ENCODE measurements at places on chromosomes 7 and 10. TPM values are rescaled to one million over a fixed set of nuclear protein-coding genes. Genes with fewer than 3 reads are reported as not detected.

DNA sequence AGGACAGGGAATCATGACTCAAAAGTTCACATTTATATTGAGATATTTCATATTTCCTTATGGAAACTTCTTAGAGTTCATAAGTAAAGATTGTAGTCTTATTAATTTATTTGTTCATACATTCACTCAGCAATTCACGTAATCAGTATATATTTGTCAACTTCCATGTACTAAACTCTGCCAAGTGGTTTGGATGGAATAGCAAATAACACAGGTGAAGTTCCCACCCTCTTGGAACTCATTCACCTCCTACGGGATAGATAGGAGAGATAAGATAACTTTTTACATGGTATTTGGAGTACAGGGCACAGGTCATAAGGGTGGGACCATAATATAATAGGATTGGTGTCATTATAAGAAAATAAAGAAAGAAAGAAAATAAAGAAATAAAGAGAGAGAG is 234.0 kb downstream of the CDC14C start:
- no peak for DNase-seq

GRCh38 chr7:100914879-100915447 is 19.3 kb upstream of the ACHE start:
- no peak for DNase-seq

DNA sequence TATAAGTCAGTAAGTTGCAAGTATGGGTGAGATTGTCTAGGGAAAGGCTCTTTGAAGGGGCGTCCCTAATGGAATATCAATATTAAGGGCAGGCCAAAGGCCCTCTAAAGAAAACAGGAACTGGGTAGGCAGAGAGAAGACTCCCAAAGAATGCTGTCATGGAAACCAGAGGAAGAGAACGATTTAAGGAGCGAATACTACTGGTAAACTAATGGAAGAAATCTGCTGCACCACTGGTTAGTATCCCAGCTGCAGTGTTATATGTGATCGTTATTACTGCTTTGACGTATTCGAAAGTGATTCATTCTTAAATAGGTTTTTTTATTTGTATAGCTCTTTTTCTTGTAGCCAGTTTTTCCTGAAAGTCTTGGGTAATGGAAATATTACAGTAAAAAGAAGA is 1.3 kb downstream of the CASP2 start:
- no peak for DNase-seq

Gene PNLIPRP3
- total RNA-seq, result not detected
